ENCODE measurements at places on chromosomes 6 and 20.

DNA sequence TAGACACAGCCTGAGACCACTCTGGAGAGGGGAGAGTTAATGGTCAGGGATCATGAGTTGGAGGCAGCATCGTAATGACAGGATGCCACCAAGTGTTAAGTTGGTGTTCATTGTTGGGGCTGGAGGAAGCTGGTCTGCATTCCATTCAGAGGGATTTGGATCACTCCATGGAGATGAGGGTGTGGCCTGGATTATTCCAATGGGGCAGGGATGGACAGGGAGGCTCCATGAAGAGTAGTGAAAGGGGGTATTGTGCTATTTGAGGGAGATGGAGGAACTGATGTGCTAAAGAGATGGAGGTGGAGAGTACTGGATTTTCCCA is 1.1 kb downstream of the SAPCD1 start:
- DNase-seq = no peak

DNA sequence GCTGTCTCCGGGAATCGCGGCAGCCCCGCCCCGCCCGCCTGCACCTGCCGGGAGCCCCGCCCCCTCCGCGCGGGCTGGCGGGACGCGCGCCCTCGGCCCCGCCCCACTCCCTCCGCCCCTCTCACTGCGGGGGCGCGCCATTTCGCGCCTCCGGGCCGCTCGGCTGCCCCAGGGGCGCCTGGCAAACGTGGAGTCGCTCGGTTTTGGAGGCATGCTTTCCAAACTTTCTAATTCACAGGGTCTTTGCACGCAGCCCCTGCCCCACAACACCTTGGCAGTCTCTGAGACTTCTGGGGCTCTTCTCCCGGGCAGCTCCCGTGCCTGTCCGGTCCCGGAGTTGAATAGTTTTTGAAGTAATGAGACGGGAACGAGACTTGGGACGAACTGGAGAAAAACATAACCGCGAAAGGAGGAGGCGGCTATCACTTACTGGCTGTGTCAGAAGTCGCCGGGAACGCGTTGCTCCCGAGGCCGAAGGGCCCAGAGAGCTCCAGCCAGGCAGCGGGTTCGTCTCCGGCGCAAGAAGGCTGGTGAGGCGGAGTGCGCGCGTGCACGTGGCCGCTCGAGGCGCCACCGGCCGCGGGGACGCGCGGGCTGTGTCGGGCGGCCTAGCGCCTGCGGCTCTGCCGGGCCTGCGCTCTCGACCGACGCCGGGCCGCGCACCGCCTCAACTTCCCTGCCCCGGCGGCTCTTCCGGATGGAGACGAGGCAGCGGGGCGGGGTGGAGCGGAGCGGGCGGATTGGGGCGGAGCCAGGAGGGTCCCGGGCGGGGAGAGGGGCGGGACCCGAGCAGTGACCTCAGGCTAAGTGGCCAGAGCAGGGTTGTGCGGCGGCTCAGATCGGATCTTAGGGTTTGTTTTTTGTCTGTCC is at the start of gene MCM9:
MCM9 (minus strand) TSS at position 699 of the 870 bp plus-strand sequence. CDS start 3,436 bp downstream, outside the sequence.
- DNase-seq = peak; percentile 86

DNA sequence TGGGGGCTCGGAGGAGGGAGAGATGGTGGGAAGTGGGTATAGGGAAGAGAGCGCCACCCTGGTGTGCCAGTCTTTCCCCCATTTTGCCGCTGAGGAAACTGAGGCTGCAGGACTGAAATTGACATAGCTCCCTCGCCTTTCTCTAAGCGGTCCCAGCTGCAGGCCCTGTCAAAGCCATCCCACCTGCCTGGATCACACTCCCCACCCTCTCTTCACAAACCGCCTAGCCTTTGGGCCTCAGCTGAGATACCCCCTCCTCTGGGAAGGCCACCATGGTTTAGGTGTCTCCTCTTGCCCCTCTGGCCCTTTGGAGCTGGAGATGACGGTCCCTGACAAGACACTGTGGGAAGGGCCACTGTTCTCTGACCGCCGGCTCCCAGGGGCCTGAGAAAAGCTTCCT is 16.9 kb downstream of the SRC start:
- no peak for DNase-seq

DNA sequence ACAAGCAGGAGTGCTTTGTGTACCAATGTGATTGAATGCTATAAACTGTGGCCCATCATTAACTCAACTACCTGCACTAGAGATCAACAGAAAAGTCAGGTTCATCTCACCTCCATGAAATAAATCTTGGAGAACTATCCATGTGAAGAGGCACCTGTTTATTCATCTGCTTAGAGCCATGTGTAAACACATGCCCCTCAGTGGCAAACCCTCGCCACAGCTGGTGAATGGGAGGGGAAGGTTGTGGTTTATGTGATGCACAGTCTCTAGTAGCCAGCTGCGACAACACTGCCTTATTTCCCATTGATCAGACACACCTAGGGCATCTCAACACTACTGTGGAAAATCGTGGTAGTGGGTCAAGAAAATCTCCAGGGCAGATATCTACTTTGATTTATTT is 640.2 kb downstream of the PTPRT start:
- DNase-seq = peak; percentile 28

DNA sequence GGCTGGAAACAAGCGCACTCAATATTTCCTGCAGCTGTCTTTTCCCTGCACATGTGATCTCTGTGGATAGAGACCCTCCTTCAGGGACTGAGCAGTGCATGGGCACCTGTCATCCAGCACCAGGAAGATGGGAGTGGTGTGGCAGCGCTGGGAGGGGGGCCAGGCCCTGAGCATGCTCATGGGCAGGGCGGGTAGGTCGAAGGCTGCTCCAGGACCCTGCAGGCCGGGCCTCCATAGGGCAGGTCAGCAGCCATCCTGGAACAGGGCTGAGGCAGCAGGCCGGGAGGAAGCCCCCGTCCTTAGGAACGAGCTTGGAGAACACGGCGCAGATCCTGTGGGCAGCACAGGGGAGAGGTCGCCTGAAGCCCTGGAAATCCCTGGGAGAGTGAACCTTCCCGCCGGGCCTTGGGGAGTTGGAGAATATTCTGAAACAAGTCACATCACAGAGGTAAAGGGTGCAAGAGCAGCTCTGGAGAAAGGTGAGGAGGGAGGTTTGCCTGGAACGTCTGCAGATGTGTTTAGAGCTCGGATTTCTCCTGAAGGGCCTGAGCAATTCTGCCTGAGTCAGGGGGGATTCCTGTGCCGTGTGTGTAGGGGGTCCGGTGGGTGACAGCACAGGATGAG is 133.2 kb downstream of the SMOC2 start:
- DNase-seq = no peak

DNA sequence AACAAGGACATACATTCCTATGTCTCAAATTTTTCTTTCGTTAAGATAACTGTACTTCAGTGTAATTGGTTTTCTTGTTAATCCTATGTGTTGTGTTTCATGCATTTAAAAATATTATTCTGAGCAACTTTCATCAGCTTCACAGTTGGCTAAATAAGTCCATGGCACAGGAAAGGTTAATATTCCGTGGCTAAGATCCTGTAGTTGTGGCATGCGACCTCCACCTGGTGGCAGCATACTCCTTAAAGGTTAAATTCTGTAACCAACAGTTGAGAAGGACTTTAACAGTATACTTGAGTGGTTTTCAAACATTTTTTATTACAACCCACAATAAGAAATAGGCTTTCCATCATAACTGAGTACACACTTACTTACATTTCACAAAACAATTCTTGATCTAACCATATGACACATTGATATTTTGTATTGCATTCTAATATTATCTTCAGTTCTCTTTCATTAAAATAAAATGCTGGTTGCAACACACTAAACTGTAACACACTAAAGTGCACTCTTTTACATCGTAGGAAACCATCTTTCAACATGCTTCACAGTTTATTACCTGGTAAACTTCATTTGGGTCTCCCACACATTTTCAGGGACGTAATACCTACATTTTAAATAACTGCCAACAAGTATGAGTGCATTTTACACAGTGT is 118.3 kb downstream of the SLX4IP start:
- DNase-seq = peak; percentile 70

DNA sequence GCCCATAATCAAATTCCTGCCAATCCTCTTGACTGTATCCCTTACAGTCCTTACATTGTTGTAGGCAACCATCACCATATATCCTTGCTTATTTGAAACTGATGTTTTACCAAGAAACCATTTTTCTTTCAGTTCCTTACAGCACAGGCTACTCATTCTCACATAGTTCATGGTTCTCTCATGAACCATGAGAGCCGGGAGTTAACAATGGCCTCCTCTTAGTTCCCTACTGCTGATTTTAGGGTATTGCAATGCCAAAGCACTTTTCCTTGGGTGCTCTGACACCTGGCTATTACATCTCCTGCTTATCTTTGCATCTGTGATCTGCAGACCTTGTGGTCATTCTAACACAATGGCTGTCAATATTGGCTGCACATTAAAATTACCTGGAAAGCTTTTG is 133.4 kb downstream of the MYB start:
- DNase-seq = no peak

- no peak for DNase-seq
Measured at GRCh38 chr6:4687989-4688947, 87.9 kb upstream of the CDYL start.

DNA sequence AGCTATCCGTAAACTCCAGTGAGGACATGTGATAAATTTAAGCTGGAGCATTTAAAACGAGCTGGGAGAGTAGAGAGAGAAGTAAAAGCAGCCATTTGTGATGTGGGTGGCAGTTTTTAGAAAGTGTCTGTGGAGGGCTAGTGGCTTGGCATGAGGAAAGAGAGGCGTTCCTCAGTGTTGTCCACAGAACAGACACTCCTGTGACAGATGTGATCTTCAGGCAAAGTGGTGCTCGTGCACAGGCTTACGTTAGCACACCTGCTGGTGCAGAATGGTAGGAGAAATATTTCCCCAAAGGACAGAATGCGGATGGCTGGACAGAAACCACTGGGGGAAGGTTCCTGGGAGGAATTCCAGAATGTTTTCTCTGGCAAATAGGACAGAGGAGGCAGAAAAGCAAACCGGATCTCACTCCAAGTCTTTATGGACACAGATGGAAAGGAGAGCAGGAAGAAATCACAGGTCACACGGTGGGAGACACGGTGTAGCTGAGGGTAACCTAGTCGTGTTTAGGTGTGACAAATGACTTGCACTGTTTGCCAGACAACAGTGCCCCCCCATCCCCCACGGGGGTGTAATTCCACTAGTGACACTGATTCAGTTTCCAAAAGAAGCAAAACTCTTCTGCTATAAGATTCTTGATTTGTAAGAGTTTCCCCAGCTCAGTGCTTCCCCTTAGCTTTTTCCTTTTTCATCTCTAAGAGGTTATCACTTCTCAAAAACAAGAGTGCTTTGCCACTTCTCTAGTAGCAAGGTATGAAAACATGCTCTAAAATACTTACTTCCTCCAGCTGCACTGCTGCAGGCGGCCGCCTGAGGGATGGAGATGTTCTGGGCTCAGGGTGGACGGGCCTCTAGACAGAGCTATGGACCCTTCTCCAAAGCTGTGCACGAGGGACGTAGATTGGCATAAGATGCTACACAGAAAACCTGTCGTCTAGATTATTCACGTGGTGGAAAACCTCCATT is 293.2 kb downstream of the QKI start:
- DNase-seq = no peak

DNA sequence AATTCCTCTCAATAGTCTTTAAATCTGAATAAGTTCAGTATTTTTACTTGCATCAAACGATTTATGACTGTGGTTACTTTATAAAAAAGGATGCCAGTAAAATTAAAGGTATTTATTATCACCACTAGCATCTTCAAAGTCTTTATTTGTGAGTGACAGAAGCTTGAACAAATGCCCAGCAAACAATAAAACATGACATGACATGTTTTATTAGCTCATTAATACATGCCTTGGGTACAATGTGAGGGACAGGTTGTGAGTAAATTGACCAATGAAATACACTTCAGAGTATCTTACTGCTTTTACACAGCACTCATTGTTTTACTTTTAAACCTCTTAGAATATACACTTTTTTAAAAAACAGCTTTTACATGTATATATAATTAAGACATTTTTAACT is 113.4 kb upstream of the BEND3 start:
- DNase-seq = no peak

GRCh38 chr6:157211603-157212455 is 111.5 kb downstream of the TMEM242 start:
- DNase-seq = no peak

GRCh38 chr20:37384683-37385174 is 38.8 kb downstream of the SRC start:
- DNase-seq = no peak

- DNase-seq = no peak
Measured at GRCh38 chr20:48102931-48103660, 317.8 kb upstream of the SULF2 start.

- no peak for DNase-seq
Measured at GRCh38 chr6:138662471-138662870, 111.1 kb upstream of the CCDC28A start.

GRCh38 chr6:149468179-149468578 is 16.6 kb downstream of the ZC3H12D start:
- DNase-seq = no peak

GRCh38 chr6:106872049-106872448 is 102.5 kb downstream of the CD24 start:
- DNase-seq = no peak

- DNase-seq = peak; percentile 59
Measured at GRCh38 chr6:99032396-99032795, 84.7 kb upstream of the FBXL4 start.

GRCh38 chr6:148735989-148736388 is 10.8 kb upstream of the UST start:
- no peak for DNase-seq

GRCh38 chr6:145315982-145316600 is 419.2 kb downstream of the EPM2A start:
- DNase-seq = no peak

GRCh38 chr6:79413562-79414002 is 123.6 kb downstream of the LCA5 start:
- no peak for DNase-seq

GRCh38 chr6:11232770-11233626 is 530 bp upstream of the NEDD9 start:
- no peak for DNase-seq

DNA sequence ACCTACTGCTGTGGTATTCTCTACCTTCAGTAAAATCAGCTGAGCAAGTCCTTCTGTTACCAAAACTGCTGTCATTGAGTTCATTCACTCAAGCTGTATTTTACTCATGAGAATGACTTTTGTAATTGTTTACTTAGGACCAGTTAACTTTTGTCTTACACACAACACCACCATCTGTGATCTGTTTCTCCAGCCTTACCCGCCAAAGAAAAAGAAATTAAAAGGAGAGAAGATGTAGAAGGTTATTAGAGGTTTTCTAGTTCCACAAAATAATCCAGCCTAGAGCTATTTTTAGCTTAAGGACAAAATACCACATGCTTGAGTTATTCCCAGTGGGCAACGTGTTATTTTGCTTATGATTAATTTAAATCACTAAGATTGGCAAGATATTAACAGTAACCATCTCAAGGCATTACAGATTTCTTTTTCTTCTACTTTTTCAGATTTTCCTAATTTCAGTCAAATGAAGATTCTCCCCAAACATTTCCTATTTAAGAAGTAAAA is 38.2 kb downstream of the FAM8A1 start:
- no peak for DNase-seq

DNA sequence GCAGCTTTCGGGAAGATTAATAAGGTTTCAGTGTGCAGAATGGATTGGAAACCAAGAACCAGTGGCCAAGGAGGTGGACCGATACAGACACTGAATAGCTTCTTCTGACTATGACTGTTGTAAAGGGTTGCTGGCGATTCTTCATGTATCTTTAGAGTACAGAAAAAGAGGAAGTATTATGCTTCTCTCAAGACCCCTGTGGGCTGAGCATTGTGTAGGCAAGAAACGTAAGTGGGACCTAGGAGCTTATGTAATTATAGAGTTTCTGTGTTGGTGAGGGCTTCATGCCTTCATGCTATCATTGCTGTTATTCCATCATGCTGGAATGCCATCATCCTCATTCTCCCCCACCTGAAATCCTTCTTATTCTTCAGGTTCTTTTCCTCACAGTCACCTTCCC is 105.4 kb upstream of the AKIRIN2 start:
- no peak for DNase-seq

GRCh38 chr6:83893024-83893423 is 33.5 kb downstream of the CYB5R4 start:
- DNase-seq = peak; percentile 56
